ENCODE measurements at places on chromosomes 11 and 22. TPM values are rescaled to one million over a fixed set of nuclear protein-coding genes. Genes with fewer than 3 reads are reported as not detected.
A peak's percentile ranks its signal among the peaks of the same experiment; 100 is the strongest.

DNA sequence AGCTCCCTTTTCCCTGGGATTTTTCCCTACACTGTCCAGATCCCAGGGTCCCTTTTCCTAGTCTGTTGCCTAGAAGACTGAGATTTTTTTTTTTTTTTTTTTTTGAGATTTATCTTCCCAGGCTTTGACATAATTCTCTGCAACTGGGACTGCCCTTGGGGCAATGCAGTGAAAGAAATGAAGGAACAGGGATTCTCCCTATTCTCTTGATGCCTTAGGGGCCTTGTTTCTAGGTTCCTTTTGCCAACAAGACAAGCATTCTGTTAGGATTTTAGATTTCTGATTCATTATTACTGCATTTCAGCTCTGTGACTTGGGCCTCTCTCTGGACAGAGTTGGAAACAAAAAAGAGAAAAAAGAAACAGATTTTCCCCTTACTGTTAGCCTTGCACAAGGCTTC lies 47.3 kb downstream of the QSER1 start:
- DNase-seq: no peak

The APOA5 gene
- total RNA-seq: not detected

- peak; percentile 70 for DNase-seq
Measured at GRCh38 chr11:10455637-10456487, 798 bp downstream of the AMPD3 start.

GRCh38 chr22:37777122-37777687 lies 30.5 kb upstream of the GCAT start:
- no peak for DNase-seq
